ENCODE measurements at places on chromosomes 11 and 22. TPM values are rescaled to one million over a fixed set of nuclear protein-coding genes. Genes with fewer than 3 reads are reported as not detected.

DNA sequence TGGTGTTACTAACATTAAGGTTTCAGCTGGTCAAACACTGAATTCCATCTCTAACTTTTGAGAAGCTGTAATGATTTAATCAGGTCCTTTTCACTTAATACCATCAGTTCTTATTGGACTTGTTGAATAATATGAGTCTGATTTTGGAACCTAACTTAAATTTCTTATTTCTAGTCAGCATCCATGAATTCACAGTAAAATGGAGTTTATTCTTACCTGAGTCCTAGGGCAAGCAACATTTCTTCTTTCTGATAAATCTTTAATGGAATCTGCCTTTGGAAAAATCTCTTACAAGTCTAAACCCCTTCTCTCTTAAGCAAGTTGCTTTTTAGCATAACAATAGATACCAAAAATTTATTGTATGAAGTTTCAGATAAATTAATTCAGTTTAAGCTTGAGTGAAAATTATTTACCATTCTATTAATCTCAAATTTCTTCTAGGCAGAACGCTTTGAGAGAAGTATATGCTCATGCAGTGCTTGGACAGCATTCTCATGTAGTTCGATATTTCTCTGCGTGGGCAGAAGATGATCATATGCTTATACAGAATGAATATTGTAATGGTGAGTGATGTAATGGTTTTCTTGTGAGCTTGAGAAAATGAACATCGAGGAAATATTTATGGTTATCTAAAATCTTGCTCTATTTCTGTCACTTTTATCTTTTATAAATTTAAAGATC is 3.4 kb downstream of the WEE1 start:
- no peak for DNase-seq

DNA sequence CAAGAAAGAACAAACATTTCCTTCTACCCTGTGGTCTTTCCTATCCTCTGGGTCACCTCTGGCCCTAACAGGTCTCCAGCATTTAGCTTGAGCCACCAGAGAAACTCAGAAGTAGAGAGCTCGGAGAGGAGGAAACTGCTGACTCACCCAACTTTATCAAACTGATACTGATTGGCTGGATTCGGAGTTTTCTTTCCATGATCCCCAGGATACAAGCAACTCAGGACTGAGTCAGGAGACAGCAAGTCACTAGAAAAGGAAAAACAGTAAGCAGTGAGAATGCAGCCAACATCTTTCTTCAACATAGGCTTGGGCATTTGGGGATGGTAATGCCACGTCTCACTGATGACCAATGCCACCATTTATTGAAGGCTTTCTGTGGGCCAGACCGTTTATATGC is 32.7 kb downstream of the THOC5 start:
- no peak for DNase-seq

DNA sequence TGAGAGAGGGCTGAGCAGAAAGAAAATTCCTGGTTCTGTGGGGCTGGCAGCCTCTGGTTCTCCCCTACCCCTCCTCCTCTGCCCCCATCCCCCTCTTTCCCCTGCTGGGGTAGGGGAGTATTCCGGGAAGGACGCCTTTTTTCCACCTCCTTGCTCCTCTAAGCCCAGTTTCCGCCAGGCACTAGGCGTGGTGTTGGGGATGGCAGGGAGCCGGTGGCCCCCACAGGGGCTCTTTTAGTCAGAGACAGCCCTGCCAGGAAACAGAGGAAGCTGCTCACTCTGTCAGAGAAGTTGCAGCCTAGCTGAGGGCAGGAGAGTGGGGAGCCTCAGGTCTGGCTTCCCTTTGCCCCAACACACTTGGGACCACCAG is 15.6 kb upstream of the ARHGEF17 start:
- no peak for DNase-seq

C11orf86 gene
- total RNA-seq = not detected

OR5A1 gene
- total RNA-seq = not detected

MMP1 gene
- not detected for total RNA-seq

APOA4 gene
- not detected for total RNA-seq

All from endothelial cell (in vitro differentiated cells).